ENCODE measurements at places on chromosomes 5 and 9.

GRCh38 chr5:187617-188451 lies 3.5 kb upstream of the LRRC14B start:
- DNase-seq: no peak

DNA sequence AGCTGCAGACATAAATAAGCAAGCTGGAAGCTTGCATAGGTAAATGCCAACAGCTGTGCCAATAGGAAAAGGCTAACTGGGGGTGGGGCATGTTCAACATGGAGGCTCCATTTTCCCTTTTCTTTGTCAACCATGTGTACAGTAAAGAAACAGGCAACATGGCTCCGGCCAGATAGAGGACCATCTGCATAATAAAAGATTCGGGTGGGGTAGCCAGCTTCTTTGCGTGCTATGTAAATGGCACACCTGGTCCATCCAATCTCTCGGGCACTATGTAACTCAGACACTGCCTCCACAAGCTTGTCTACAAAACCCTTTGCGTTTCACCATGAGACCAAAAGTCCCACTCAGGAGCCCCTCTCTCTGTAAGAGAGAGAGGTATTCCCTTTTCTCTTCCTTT lies 41.7 kb upstream of the DENND4C start:
- no peak for DNase-seq

- no peak for DNase-seq
These were observed 11.3 kb downstream of the GALNT12 start for GRCh38 chr9:98818764-98819163.

DNA sequence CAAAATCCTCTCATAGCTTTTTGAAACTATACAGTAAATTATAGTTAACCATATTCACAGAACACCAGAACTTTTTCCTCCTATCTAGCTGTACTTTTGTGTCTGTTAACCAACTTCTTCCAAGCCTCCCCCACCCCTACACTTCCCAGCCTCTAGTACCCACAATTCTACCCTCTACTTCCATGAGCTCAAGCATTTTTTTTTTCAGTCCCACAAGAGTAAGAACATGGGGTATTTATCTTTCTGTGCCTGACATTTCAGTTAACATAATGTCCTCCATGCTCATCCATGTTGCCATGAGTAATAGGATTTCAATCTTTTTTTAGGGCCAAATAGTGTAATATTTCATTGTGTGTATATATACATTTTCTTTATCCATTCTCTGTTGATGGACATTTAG lies 128.3 kb upstream of the MAN2A1 start:
- no peak for DNase-seq

- DNase-seq: no peak
These were observed 37.3 kb downstream of the PALM2AKAP2 start for GRCh38 chr9:109817146-109817845.

All from DMS79 (cell line).